Spleen (tissue), 13 donors: ENCODE measurements at places on chromosomes 2 and 18.
A peak's percentile ranks its signal among the peaks of the same experiment; 100 is the strongest.

DNA sequence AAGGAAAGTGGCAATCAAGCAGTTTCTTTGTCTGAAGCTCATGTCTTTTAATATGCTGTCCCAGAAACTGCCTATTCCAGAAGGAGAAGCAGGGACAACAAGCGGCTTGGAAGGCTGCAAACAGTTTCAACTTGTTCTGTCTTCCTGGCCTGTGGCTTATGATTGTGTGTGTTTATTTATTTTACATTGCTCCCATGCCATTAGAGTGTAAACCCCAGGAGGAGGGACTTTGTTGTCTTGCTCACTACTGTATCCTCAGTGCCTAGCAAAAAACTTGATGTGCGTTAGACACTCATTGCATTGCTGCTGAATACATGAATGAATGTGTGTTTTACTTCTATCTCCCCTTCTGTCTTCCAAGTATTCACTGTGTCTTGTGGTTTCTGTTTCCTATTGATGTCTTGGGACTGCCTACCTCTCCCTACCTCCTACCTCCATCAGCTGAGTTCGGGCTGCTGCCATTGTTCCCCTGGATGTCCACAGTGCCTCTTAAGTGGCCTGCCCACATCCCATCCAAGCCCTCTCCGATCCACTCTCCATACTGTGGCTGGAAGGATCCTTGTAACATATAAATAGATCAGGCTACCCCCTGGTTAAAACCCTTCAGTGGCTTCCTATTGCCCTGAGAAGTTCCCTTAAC lies 261.4 kb downstream of the DYSF start:
- DNase-seq = no peak

DNA sequence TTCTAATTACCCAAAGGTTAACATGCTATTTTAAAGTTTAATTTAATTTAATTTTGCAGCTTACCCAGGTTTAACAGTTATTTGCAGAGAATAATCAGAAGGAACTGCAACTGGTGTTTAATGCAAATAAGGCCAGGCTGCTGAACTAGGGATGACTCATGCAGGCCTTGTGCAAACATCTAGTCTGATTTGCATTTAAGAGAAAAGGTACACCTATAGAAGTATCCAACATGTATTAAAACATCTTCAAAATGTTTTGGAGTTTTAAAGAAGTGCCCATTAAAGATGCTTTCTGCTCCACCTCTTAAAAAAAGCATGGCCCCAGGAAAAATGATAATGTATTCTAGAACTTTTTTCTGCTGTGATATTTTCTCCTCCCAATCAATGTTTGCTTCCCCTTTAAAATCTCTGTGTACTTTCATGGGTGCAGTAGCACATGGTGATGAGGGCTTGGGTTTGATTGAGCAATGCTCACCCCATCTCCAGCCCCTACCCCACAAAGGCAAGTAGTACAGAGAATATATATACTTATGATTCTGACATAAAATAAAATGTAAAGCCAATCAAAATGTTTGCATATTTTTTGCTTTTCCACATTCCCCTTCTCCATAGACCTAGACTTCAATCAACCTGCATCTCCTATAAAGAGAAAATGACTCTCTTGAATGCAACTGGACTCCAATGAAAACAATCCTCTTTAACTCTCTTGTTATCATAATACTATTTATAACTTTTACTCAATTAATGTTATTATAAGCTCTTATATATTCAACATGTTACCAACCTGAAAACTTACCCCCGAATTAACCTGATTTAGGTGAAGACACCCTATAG lies 54.1 kb downstream of the ATP8B1 start:
- DNase-seq = no peak

GRCh38 chr2:139686205-139686604 lies 906.0 kb upstream of the NXPH2 start:
- DNase-seq = no peak

GRCh38 chr2:203002054-203002821 lies 12.4 kb upstream of the NBEAL1 start:
- no peak for DNase-seq

DNA sequence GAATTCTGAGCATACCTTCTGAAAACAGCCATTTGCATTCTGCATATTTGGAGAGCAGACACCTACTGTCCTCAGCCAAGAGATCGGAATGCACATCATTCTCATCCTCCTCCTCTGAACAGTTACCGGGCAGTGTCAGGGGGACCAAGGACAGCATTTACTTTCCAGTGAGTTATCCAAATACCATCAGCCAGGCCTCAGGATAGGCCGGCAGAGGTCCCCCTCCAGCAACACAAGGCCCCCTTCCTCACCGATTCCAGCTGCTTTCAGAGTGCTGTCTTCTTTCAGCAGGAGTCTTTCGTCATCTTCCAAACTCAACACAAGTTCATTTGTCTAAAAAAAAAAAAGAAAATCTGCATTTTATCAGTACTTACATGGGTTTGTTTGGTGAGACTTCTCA lies 55.3 kb downstream of the C2orf76 start:
- no peak for DNase-seq

DNA sequence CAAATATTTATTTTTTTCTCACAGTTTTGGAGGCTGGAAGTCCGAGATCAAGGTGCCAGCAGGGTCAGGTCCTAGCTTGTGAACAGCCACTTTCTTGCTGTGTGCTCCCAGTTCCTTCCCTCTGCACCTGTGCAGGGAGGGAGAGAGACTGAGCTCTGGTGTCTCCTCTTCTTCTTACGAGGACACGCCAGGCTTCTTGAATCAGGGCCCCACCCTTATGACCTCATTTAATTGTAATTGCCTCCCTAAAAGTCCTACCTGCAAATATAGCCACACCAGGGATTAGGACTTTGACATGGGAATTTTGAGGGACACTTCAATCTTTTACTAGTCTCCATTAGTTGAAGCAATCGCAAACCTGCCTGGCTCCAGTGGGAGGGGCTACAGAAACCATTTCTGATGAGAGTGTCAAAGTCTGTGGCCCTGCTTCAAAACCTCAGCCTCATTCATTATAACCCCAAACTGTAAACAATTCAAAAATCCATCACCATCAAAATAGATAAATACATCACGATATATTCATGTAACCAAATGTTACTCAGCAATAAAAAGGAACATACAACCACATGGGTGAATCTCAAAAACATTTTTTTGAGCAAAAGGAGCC lies 18.2 kb upstream of the SEH1L start:
- DNase-seq = no peak

DNA sequence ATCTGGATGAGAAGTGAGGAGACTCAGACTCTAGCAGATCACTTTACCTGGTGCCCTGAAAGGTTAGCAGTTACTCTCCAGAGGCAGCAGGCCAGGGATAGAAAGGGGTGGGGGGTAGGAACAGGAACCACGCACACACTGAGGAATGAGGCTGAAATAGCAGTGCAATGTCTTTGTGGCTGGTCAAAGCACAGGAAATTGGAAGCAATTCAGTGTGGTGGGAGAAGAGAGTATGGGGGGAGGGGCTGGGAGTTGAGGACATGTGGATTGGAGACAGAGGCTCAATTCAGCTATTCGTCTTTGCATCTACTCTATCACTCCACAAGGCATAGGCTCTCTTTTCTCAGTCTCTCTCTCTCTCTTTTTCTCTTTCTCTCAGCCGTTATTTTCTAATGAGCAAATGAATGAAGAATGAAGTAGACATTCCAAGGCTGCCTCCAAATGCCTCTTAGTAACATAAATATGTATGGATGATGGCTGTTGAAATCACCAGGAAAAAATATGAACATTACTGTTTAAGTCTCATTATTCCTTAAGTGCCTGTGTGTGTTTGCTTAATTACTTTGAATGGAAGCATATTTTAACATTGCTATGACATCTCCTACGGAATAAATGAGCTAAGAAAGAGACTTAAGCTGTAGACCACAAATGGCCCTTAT lies 979.4 kb downstream of the TSN start:
- no peak for DNase-seq

DNA sequence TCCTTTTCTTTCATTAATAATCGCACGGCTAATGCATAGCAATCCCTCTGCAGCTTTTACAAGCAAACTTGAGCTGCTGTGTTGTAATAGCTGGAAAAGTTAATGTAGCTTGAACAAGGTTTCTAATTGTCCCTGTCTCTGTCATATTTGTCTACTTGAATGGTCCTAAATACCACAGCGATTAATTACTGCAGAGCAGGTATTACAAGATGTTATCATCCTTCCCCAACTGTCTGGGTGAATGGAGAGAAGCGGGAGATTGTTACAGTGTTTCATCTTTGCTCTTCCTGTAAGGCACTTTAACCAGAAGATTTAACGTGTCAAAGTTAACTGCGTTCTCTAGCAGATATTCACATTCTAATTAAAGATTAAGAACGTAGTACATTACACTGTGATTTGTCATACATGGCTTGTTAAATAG lies 422.2 kb upstream of the POU3F3 start:
- DNase-seq = no peak

GRCh38 chr18:38948436-38948835 lies 1382.8 kb upstream of the CELF4 start:
- no peak for DNase-seq

- DNase-seq = no peak
These were observed 331.0 kb downstream of the CDH2 start for GRCh38 chr18:27845897-27846296.

DNA sequence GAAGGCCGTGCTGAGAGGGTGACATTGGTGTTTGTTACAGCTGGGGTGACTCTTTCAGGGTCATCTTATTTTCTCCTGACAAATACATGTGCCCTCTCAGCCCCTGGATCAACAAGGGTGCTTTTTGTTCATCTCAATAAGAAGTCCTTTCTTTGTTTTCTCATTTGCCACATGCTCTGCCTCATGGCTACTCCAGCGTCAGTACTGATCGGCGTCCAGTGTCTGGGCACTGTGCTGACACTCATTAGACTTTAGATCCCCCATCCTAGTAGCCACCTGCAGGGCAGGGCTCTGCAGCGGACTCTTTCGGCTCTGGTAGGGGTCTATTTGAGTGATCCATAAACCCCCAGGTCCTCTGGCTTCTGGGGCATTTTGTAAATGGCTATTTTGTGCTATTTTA lies 38.4 kb downstream of the NPPC start:
- DNase-seq = peak; percentile 30
